ENCODE measurements at places on chromosomes 4 and X. TPM values are rescaled to one million over a fixed set of nuclear protein-coding genes. Genes with fewer than 3 reads are reported as not detected.

Gene PRDX4
- 72.7 TPM for polyA plus RNA-seq

Gene TMPRSS11B
- polyA plus RNA-seq = 2.0 TPM

Gene NIPAL1
- 18.9 TPM for polyA plus RNA-seq

Gene F8
- 1.3 TPM for polyA plus RNA-seq

Gene TRMT44
- 9.2 TPM for polyA plus RNA-seq

Gene UXT
- polyA plus RNA-seq = 87.4 TPM

Gene TEX13D
- polyA plus RNA-seq = not detected

DNA sequence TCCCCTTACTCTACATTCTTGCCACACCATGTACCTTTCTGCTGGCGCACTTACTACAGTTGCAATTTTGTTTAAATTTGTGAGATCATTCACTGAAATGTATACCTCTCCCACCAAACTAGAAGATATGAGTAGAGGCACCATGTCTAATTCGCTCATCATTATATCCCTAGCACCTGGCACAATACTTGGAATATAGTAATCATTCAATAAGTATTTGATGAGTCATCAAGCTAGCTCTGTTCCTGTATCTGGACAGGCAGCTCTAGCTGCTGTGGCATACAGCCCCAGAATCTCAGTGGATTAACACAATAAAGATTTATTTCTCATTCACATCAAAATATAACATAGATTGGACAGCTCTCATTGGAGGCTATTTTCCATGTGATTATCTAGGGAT lies 245.9 kb downstream of the IDS start:
- no peak for DNase-seq

GRCh38 chr4:60089546-60090273 lies 1110.4 kb upstream of the ADGRL3 start:
- no peak for DNase-seq

DNA sequence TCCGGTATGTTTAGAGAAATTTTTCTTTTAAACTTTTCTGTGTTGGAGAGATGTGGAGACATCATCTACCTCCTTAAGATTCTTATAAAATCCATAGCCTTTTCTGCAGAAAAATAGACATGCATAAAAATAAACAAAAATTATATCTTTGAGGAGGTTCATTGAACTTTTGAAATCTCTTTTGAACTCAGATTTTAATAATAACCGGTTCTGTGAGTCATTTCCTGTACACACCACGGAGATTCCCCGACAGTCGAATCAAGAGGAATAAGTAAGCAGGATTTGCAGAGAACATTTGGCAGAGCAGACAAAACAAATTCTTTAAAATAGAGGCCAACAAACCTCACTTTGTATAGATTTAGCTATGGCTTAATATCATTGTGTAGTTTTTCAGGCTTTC lies 918.7 kb upstream of the POU3F4 start:
- no peak for DNase-seq

DNA sequence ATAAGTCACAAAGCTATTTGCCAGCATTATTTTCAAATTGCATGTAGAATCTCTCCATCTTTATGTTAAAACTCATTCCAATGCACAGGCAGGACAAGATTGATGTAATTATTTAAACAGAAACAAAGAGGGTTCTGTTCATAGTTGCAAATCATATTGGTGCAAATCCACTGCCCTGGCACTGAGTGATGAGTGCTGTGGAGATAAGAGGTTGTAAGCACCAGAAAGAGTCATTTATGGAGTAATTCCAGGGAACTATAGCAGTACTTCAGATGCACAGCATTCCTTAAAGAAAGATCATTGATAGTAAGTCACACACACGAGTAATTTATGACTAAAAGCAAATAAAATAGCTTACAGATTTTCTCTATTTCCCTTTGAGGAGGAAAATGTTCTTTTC lies 337.7 kb upstream of the CTSO start:
- no peak for DNase-seq

DNA sequence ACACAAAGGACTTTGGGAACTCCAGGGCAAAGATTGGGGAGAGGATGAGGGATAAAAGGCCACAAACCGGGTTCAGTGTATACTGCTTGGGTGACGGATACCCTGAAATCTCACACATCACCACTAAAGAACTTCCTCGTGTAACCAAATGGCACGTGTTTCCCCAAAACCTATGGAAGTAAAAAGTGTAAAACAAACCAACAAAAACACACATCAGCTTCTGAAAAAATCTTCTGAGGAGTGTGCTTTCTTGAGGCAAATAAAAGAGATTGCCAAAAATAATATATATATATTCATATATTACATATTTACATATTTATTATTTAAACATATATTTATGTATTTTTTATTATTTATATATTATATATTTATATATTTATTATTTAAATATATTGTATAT lies 3.9 kb downstream of the P2RY8 start:
- DNase-seq = no peak

- no peak for DNase-seq
Measured at GRCh38 chrX:144819406-144819805, 427.9 kb upstream of the SPANXN1 start.

DNA sequence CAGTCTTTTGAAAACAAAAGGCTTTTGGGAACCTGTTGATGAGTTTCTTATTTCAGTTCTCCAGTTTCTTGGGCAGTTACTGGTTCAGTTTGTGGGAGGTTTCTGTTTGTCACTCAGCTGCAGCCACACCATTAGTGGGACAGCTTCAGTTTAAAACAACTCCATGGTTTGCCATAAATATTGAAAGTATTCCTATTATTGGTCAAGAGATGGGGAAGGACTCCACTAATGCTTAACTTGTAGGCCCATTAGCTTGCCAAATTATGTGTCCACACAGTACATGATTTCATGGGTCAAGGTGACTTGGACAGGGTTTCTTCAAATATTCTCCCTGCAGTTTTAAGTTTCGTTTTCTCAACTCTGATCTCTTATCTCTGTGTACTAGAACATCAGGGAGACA lies 15.5 kb upstream of the ASIC5 start:
- DNase-seq = no peak

DNA sequence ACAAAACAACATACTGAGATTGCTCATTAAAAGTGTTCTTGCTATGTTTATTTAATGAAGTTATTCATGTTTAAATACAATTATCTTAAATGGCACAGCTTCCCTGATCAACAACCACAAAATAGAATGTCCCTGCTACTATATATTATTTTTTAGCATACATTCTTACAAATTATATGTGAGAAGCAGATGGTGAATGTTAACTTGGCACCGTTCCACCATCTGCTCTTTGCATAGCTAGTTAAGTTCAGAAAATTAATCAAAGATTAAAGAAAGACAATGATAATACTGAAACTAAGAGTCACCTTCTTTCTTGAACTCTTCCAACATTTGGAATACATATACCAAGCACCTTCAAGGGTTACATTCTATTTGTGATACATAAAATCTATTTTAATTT lies 94.2 kb downstream of the PPP3CA start:
- no peak for DNase-seq

- DNase-seq = no peak
Measured at GRCh38 chr4:15598644-15599043, 56.5 kb downstream of the FBXL5 start.

- DNase-seq = no peak
Measured at GRCh38 chr4:6986072-6986780, 56.9 kb upstream of the TADA2B start.
